ENCODE measurements at places on chromosomes 7 and 10. TPM values are rescaled to one million over a fixed set of nuclear protein-coding genes. Genes with fewer than 3 reads are reported as not detected.

The CCDC7 gene
- total RNA-seq, result 1.3 TPM

The ITIH2 gene
- total RNA-seq, result not detected

The IL15RA gene
- 24.5 TPM for total RNA-seq

The NPFFR1 gene
- total RNA-seq, result 0.14 TPM

The CFAP69 gene
- total RNA-seq, result 0.51 TPM

The TOMM7 gene
- total RNA-seq, result 105 TPM

The PLPP4 gene
- 3.9 TPM for total RNA-seq

The VSTM4 gene
- total RNA-seq, result 0.29 TPM

The GHRHR gene
- total RNA-seq, result not detected

The SORBS1 gene
- 8.5 TPM for total RNA-seq

The PLXDC2 gene
- 0.86 TPM for total RNA-seq

The FAM25A gene
- total RNA-seq, result not detected

The GRM3 gene
- not detected for total RNA-seq

The HOXA7 gene
- 27.9 TPM for total RNA-seq

The GDF2 gene
- not detected for total RNA-seq

The AASS gene
- total RNA-seq, result 11.9 TPM

The AGAP6 gene
- total RNA-seq, result 3.4 TPM

The STRIP2 gene
- 6.3 TPM for total RNA-seq

The WDR86 gene
- total RNA-seq, result 0.07 TPM

The LRRC17 gene
- total RNA-seq, result 7.8 TPM

The ABLIM1 gene
- 12.4 TPM for total RNA-seq

The RUFY2 gene
- 11.1 TPM for total RNA-seq

The CCDC146 gene
- 5.2 TPM for total RNA-seq

The DNAJC9 gene
- total RNA-seq, result 96.4 TPM

The GNG11 gene
- 43.6 TPM for total RNA-seq

The FAM221A gene
- total RNA-seq, result 13.2 TPM

The SPDYE16 gene
- total RNA-seq, result not detected

The ITPRID1 gene
- not detected for total RNA-seq

The ERVW-1 gene
- total RNA-seq, result not detected

Data from epithelial cell of proximal tubule (primary cell).